Activated naive CD4-positive, alpha-beta T cell treated with anti-CD3 and anti-CD28 coated beads for 36 hours (primary cell): ENCODE measurements at places on chromosomes 3 and 15.

DNA sequence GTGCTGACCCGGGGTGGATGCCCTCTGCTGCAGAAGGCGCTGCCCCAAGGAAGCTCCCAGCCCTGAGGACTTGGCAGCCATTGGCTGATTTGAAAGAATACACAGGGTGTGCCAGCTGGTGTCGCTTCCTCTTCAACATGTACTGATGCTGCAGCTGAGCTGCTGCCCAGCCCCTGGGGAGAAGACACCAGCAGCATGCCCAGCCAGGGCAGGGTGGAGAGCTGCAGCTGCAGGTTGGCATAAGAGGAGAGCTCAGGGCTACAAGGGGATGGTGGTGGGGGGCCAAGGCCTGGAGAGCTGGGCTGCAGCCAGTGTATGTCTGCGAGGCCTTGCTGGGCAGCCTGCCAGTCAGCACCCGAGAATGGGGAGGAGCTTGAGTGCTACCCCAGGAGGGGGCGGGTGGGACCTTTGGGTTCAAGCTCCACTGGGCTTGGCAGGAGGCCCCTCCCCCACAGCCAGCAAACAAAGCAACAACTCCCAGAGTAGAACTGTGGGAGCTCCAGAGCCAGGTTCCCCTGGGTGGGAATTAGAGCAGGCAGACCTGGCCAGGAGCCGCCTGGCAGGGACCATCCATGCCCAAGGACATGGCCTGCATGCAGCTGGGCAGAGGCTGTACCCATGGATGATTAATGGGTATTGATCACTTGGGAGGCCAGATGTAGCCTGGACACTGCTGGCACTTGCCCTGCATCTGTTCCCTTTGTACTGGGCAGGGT lies 9.2 kb upstream of the SEMA4B start:
- DNase-seq: peak; percentile 59

- DNase-seq: no peak
Observed at GRCh38 chr3:195591220-195591619, 7.5 kb upstream of the APOD start.

- no peak for DNase-seq
Observed at GRCh38 chr15:32799936-32800535, 82.2 kb downstream of the GREM1 start.

- no peak for DNase-seq
Observed at GRCh38 chr3:36697229-36698001, 66.9 kb downstream of the DCLK3 start.

GRCh38 chr15:58336161-58336560 lies 95.6 kb upstream of the LIPC start:
- DNase-seq: no peak

DNA sequence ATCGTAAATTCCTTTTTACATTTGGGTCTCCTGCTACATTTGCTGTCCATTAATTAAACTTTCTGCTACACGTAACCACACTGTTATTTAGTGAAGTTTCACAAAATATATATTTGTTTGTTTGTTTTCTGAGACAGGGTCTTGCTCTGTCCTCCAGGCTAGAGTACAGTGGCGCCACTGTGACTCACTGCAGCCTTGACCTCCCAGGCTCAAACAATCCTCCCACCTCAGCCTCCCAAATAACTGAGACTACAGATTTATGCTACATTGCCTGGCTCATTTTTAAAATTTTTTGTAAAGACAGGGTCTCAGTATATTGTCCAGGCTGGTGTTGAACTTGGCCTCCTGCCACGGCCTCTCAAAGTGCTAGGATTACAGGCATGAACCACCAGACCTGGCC lies 20.5 kb downstream of the TOPBP1 start:
- DNase-seq: no peak

DNA sequence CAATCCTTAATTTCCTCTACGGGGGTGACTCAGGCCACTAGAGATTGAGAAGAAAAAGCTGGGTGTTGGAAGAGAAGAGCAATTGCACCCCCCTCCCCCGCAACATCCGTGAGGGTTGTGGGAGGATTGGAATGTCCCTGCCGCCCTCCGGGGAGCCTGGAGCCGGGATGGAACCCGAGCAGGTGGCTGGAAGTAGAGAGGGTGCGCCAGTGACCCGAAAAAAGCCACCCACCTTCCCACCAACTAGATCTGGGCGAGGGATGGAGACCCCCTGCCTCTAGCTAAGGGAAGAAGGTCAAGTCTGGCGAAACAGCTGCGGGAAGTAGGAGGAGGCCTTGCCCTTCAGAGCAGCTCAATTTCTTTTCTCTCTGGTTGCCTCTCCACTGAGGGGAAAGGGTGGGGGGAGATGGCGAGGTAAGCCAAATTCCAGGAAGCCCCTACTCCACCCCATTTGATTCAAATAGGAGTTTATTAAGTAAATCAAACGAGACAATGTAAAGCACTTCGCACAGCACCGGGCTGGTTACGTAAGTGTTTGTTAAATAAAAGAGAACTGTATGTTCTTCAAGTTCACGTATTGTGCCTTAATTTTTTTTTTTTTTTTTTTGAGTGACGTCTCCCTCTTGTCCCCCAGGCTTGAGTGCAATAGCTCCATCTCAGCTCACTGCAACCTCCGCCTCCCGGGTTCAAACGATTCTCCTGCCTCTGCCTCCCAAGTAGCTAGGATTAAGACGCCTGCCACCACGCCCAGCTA lies 1.1 kb upstream of the WWTR1 start:
- no peak for DNase-seq

GRCh38 chr15:54101664-54102270 lies 123.5 kb downstream of the UNC13C start:
- DNase-seq: no peak

DNA sequence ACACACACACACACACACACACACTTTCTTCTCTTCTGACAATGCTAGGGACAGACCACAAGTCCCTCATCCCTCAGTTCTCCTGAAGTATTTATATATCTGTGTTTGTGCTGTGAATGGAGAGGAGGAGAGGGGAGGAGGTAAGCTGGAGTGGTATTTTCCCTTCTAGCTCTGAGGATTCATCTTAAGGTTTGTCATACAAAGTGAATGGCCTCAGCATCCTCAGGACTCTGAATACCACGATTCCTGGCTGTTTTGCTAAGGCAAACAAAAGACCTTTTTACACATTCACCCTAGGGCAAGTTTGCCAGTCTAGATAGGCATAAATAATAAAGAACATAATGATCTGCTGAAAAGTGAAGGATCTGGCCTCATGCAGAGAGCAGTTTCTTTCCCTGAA lies 65.7 kb upstream of the CHMP2B start:
- DNase-seq: no peak

- no peak for DNase-seq
Observed at GRCh38 chr3:32500880-32501782, 1.5 kb downstream of the CMTM6 start.

GRCh38 chr15:31151301-31152233 lies 50.0 kb upstream of the TRPM1 start:
- no peak for DNase-seq

DNA sequence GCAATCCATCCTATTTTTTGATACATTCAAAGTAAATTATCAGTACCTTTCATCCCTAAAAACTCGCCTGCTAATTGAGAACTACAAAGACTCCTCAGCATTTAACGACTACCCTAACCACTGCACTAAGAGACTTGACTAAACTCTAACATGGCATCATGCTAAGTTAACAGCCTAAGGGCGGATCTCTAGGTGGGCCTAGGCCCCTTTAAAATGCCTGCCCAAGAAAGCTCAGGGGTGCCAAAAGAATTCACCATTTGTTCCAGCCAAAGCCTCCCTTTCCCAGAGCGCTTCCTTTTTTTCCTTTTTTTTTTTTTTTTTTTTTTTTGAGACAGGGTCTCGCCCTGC lies 568 bp upstream of the NEK4 start:
- DNase-seq: no peak

- DNase-seq: no peak
Observed at GRCh38 chr3:108137460-108137814, 46.6 kb upstream of the CD47 start.

DNA sequence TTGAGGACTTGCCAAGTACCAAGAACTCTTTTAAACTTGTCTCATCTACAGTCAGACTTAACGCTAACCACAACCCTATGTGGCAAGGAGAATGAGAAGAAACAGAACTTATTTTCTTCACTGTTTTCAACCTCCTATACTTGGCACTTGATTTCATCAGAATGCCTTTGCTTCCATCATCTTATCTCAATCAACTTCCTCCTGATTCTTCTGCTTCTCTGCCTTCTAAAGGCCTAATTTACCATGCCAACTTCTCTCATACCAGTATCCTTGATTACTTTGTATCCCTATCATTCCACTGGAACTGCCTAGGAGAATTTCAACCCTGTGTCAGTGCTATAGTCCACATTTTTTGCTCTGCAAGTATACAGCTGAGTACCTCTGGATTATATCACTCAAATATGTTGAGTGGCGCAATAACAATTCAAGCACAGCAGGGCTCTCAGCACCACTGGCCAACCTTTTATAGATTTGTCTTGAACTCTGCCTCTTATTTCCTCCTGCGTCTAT lies 413.6 kb downstream of the ROBO1 start:
- no peak for DNase-seq

DNA sequence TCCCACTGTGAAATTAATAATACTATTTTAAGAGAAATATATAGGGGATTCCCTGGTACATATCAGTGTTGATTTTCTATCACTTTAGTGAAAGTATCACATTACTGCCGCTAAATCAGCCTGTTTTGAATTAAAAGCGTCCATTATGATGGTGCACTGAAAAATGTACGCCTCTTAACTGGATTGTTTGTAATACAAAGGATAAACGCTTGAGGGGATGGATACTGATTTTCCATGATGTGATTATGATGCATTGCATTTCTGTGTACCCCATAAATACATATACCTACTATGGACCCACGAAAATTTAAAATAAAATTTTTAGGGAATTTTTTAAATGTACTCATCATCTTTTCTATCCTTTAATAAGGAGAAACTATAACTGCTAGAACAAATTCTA lies 478.6 kb downstream of the MAGI1 start:
- no peak for DNase-seq

GRCh38 chr3:81931265-81932251 lies 170.1 kb upstream of the GBE1 start:
- no peak for DNase-seq

DNA sequence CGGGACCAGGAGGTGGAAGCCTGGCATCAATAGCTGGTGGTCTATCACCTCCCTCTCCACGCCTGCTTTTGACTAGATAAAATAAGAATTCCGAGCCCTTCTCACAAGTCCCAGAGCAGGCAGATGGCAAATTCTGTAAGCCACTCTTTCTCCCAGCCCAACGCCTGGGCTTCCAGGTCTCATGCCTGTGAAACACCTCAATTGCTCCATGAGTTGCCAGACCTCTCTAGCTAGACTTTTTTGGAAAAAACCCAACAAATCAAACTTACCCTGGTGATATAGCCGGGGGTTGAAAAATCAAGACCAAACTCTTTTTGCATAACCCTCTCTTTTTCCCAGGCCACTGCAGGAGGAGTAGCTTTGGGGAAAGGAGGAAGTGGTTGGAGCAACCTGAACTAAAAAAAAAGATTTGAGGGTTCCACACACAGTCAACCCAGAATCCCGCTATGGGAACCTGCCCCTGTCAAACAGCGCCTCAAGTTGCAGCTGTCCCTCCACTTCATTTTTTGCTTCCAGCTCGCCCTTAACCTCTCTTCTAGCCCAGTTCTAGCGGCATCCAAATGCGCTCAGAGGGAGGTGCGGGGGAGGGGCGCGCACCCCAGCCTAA lies 7.0 kb downstream of the BHLHE40 start:
- DNase-seq: peak; percentile 48

DNA sequence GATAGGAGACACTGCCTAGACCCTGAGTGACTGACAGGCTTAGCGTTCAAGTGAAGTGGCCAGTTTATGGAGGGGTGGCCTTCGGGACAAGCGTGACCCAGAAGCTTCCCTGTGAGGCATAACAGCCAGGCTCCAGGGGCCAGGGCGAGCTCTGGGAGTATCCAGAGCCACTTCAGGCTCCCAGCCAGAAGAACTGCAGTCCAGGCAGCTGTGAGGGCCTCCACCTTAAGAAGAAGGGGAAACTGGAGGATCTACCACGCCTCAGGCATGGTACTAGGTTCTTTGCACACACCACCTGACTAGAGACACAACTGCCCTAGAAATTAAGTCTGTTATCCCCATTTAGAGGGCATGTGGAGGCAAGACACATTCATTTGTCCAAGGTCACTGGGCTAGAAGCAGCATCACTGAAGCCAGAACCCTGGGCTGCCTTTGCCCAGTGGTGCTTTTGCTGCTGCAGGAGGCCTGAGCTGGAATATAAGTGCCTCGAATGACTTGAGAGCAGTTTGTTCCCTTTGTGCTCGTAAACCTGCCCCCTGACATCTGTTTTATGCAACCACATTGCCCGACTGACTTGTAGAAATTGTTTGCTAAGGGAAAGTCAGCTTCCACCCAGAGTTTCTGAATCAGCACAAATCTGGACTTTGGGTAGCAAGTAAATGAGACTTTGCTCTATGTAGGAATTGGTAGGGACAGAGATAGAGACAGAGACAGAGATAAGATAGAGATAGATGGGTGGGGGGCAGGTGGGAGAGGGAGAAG lies 23.3 kb downstream of the RASGRF1 start:
- no peak for DNase-seq

GRCh38 chr3:128236657-128237056 lies 83.4 kb downstream of the EEFSEC start:
- DNase-seq: no peak

DNA sequence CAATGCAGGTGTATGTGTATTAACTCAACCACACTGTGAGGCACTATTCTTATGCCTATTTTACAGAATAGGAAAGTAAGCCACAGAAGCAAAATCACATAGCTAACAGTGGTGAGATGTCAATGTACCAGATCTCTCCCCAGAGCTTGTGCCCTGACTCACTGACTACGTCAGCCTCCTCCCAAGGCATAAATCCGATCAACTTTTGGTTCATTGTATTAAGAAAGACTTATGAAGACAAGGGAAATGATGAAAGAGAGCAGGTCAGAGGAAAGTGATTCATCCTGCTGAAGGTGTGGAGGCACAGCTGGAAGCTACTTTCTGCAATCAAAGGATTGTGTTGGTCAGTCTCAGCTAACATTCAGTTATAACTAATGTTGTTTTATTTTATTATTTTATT lies 33.0 kb upstream of the SV2B start:
- no peak for DNase-seq

- no peak for DNase-seq
Observed at GRCh38 chr15:58467722-58468423, 36.1 kb downstream of the LIPC start.

DNA sequence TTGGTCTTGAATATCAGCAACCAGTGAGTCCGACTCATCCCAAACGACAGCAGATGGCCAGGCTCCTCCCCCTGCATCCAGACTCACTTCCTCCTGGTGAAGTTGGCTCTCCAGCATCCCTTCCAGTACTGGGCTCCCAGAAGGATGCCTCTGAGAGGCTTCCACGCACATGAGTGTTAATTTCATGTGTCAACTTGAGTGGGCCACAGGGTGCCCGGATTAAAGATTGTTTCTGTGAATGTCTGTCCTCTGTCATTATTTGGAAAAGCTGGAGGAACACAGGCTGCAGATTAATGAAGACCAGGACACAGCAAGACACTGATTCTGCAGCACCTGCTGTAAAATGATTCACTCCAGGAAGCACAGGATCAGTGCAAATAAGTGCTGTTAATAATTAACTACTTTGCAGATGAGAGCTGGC lies 99.8 kb downstream of the ATP10A start:
- DNase-seq: no peak

- DNase-seq: no peak
Observed at GRCh38 chr3:184040010-184040409, 8.5 kb downstream of the HTR3D start.
